ENCODE measurements at places on chromosomes 7 and 10.
A peak's percentile ranks its signal among the peaks of the same experiment; 100 is the strongest.

DNA sequence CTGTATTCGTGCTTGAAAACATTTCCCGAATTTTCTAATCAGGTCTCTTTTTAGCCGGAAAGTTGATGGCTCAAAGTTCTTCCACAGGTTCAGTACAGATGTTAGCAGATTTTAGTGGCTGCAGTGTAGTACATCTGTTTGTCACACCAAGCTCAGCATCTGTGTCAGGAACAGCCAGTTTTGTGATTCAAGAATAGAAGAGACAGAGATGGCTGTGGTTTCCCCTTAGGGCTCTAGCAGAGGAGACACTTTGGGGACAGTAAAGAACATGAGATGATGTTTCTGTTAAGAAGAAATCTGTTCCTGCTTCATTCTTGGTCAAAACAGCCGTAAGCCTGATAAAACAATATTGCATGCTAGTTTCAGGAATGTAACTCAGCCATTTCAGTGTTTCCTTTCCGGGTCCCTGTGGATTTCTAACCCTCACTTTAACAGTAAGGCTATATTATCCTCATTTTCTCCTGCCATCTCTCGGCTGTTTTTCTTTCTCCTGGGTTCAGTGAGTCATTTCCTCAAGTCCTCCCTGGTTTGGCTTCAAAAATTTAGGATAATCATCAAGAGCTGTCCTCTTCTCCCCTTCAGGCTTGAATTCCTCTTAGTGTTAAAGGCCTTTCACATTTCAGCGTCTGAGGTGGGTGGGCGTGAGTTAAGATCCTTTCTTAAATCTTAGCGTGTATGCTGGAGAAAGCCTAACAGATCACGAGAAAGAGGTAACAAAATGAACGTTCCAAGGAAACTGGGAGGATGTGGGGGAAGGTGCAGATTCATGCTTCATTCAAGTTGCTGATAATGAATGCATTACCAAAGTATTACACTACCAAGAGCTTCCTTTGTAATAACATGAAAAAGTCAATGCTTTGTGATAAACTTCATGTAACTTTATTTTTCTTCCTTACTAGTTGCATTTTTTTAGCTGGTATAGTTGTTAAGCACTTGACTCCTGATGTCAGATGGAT lies 37.1 kb upstream of the BICC1 start:
- DNase-seq: no peak

DNA sequence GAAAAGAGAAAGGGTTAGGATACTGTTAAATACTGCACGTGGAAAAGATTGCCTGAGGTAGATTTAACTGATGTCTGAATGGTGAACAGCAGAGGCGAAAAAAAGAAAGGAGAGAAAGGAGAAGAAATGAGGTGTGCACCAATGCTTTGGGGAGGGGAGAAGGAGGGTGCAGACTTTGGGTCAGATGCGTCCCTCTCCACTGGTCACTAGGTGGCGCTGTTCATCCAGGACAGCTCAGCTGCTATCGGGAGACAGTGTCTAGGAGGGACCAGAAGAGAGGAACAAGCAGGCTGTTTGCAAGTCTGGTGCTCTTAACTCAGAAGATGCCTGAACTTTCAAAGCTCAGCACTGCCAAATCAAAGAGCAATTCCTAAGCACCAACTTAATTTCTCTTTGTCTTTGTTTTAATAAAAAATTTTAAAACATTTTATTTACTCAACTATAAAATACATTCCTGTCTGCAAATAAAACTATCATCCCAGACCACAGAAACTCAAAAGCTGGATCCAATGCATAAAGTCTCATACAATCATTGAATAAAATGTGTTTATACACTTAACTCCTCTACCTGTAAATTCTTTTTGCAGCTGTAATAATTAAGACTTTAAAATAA lies 83.9 kb upstream of the PDLIM1 start:
- peak; percentile 35 for DNase-seq

GRCh38 chr10:26543567-26544306 lies 105.6 kb downstream of the APBB1IP start:
- DNase-seq: no peak

DNA sequence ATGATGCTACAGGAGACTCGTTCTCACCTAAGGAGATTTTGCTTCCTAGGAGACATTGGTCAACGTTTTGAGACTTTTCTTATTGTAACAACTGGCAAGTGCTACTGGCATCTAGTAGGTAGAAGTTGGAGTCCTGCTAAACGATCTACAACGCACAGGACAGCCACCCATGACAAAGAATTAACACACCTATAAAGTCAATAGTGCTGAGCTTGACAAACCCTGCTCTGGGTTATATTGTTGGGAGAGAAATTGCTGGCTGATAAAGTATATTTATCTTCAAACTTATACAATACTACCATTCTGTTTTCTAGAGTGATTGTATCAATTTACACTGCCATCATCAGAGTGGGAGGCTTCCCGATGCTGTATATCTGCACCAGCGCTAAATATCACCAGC lies 57.8 kb downstream of the SAMD9 start:
- DNase-seq: no peak

DNA sequence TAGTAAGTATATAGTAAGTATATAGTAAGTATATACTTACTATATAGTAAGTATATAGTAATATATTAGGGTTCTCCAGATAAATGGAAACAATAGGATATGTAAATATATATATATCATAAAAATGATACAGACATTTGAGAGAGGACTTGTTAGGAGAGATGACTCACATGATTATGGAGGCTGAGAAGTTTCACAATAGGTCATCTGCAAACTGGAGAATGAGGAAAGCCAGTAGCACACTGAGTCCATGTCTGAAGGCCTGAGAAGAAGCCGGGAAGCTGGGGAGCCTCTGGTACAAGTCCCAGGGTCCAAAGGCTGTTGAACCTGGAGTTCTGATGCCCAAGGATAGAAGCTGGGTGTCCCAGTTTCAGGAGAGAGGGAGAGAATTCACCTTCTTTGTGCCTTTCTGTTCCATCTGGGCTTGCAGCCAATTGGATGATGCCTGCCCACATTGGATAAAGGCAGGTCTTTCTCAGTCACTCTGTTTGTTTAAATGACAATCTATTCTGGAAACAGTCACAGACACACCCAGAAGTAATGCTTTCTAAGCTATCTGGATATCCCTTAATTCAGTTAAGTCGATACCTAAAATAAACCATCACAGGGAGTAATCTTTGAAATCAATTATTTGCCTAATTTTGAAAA lies 205.5 kb upstream of the CDC14C start:
- no peak for DNase-seq

GRCh38 chr7:19747740-19748339 lies 25.6 kb downstream of the TMEM196 start:
- DNase-seq: no peak

- no peak for DNase-seq
Observed at GRCh38 chr10:70782086-70782745, 3.0 kb downstream of the TBATA start.

DNA sequence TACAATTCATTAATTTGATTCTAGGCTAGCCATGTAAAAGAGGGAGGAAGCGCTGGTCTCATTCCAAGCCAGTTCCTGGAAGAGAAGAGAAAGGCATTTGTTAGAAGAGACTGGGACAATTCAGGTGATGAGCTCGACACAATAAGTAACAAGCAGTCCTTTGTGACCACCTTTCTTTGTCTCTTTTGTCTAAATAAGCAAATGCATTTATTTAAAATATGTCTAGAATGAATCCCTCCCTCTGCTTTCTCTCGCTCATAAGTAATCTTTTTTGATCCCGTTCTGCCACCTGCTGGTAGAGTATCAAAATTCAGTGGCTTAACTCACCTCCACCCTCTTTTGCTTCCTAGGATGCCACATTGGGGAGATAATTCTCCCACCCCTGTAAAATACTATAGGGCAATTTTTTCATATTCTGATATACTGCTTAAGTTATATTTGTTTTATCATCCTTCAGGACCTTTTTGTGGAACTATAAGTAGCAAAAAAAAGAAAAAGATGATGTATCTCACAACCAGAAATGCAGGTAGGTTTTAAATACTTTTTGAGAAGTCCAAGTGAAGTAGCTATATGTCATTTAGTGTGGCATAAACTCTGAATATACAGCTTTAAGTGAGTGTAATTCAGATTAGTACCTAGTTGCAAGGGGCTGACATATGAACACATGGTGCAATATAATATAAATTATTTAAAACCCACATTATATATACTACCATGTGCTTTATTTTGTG lies 91.5 kb downstream of the GSDME start:
- peak; percentile 41 for DNase-seq

DNA sequence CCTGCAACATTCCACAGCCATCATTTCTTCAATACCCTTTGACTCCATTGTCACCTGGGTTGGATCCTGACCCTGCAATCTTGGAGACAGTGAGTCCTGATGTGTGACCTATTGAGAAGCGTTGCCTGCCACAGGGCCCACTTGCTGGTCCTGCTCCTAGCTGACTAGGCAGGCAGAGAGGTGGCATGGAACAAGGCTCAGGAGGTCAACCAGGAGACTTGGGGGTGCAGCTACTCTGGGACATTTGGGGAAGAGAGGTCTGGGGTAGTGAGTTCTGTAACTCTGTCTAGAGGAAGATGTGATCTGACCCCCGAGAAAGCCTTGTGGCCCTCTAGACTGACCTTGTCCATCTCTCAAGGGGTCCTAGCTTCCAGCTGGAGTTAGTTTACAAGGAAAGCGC lies 1.8 kb downstream of the ZMIZ2 start:
- no peak for DNase-seq

- DNase-seq: no peak
Observed at GRCh38 chr7:158241919-158242318, 345.7 kb downstream of the PTPRN2 start.

GRCh38 chr7:94433224-94433623 lies 38.5 kb downstream of the COL1A2 start:
- no peak for DNase-seq

GRCh38 chr7:16271355-16271915 lies 149.9 kb downstream of the CRPPA start:
- no peak for DNase-seq

GRCh38 chr7:115229401-115230105 lies 307.7 kb downstream of the MDFIC start:
- no peak for DNase-seq

GRCh38 chr7:72016574-72016973 lies 395.6 kb downstream of the CALN1 start:
- DNase-seq: no peak

DNA sequence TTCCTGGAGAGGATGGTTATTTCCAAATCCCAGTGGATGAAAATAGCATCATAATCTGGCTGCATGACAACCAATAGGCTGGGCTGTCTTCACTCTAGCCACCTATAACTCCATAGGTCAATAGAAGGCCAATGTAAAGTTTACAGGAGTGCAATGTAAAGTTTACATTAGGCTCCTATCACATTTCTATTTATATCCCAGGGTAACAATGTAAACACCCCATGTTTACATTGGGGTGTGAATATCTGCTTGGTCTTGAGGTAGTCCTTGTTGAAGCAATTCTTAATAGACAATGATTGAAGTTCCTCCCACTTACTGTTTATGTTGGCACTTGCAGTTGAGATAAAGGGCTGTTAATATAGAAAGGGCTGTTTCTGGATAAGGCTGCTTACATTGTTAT lies 21.5 kb downstream of the CH25H start:
- DNase-seq: no peak

- no peak for DNase-seq
Observed at GRCh38 chr10:107091126-107091525, 73.4 kb downstream of the SORCS1 start.

DNA sequence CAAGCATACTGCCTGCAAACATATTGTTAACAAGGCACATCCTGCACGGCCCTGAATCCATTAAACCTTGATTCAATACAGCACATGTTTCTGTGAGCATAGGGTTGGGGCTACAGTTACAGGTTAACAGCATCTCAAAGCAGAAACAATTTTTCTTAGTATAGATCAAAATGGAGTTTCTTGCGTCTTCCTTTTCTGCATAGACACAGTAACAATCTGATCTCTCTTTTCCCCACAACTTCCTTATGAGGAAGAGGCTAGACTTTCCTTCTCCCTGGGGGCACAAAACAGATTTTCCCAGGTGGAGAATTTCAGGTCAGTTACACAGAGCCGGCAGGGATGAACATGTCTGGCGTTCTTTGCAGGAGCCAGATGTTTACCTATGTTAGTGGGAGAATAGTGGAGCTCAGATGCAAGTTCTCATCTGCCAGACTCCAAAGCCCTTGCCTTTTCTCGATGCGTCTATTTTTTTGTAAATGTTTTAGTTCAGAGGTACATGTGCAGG lies 37.5 kb upstream of the PFKFB3 start:
- no peak for DNase-seq

GRCh38 chr10:125709553-125710474 lies 9.7 kb upstream of the EDRF1 start:
- no peak for DNase-seq

GRCh38 chr10:48506147-48506917 lies 98.5 kb downstream of the ARHGAP22 start:
- no peak for DNase-seq

DNA sequence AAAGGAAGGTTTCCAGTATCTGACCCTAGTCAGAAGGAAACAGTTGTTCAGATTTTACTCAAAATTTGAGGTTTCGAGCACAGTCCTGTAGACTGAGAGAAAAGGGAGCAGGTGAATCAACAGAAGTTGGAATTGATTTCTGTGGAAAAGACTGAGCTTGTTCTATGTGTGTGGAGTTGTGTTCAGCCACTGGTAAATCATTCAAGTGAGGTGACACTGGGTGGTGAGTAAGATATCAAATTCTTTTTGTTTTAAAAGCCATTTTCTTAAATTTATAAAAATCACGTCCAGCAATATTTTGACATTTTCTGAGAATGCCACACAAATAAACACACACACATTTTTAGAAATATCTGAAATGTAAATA lies 165.1 kb downstream of the HGF start:
- DNase-seq: no peak

GRCh38 chr7:17456541-17456940 lies 158.1 kb downstream of the AHR start:
- no peak for DNase-seq

DNA sequence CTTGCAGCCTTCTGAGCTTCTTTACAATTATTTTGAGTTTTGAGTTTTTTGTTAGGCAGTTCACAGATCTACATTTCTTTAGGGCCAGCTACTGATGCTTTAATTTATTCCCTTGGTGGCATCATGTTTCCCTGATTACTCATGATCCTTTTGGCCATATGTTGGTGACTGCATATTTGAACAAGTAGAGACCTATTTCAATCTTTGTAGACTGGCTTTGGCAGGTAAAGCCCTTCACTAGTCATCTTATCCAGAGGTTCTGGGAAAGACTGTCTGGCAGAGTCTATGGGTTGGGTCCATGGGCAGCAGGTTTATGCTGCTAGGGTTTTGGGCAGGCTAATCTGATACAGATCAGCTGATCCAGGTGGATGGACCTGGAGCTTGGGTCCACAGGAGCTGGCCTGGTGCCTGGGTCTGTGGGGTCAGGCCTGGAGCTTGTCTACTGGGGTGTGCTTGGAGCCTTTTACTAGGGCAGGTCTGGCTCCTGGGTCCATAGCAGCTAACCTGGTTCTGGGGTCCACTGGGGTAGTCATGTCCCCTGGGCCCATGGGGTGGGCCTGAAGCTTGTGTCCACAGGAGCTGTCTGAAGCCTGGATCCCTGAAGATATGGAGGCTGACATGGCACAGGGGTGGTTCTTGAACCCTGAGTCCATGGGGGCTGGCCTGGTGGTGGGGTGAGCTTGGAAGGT lies 72.7 kb downstream of the GPR85 start:
- no peak for DNase-seq

- no peak for DNase-seq
Observed at GRCh38 chr7:1531979-1532455, 1.5 kb downstream of the MAFK start.
